ENCODE measurements at places on chromosomes 7 and 10.

DNA sequence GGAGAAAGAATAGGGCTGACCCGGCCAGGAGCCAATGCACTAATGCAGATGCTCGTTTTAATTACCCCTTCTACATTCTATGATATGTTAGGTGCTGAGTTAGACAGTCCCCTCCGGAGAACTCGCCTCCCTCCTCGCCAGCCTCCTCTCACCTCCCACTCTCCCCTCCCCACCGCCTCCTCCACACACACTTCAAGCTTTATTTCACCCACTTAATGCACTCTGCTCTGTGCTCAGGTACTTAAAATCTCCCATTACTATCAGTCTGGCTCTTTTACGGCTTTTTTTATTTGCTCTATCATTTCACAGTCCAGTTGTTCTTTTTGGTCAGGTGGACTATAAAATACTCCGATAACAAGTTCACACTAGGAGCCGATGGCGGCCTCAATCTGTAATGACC, 231.6 kb downstream of the TEX36 start:
- DNase-seq: no peak

DNA sequence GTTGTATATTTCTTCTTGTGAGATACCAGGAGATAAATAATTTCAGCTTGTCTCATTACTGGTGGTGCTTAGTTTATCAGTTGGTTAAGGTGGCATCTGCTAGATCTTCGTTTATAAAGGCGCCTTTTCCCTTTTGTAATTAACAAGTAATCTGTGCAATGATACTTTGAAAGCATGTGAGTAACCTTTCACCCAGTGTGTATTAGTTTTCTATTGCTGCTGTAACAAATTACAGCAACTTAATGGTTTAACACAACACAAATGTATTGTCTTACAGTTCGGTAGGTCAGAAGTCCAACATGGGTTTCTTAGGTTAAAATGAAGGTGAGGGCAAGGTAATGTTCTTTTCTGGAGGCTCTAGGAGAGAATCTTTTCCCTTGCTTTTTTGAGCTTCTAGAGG, 30.5 kb downstream of the KAT6B start:
- DNase-seq: no peak

DNA sequence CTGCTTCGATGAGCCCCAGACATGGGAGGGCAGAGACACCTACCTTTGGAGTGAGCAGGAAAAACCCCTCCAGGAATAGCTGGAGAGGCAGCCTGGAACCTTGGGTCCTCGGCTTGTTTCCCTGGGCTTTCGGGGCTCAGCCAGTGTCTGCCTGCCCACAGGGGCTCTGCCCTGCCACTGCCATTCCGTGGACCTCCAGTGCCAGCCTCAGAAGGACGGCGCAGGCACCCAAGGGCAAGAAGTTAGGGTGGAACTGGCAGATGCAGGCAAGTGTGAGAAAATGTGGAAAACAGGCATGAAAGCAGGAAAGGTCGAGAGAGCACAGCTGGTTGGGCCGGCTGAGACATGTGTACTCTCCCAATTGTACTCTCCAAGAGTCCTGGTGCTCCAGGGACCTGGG, 281.5 kb downstream of the GRID1 start:
- DNase-seq: no peak

DNA sequence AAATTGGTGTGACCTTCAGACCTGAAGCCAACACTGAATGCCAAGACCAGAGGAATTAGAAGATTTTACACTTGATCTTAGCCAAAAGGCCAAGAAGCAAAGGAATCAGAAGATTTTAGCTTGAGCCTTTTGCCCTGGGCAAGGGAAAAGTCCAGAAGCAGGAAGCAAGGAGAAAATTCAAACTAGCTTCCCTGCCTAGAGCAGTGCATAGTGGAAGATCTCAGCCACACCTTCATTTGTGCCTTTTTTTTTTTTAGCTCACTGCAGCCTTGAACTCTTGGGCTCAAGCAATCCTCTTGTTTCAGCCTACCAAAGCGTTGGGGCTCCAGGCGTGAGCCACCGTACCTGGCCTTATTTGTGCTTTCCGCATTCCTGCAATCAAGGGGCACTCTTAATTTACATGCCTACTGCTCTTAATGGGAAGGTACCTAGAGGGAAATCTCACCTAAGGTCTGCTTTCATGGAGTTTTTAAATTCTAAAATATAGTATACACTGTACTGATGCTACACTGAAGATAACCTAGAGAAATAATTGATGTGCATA, 8.3 kb upstream of the PIP4K2A start:
- no peak for DNase-seq

DNA sequence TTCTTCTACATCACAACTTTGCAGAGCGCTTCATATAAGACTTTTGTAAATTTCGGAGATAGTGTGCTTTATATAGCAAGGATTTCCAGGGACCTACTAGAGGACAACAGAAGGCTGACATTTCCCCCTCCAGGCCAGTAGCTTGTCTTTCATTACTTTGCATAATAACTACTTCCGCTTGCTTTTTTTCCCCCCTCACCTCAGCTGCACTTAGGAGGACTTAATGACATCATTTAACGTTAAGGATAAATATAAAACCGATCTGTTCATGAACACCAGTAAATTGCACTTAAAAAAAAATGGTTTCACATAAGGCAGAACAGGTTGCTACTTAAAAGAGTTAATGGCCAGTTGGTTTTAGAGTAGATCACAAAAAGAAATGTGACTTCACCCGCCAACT, 172.3 kb downstream of the AUTS2 start:
- no peak for DNase-seq

DNA sequence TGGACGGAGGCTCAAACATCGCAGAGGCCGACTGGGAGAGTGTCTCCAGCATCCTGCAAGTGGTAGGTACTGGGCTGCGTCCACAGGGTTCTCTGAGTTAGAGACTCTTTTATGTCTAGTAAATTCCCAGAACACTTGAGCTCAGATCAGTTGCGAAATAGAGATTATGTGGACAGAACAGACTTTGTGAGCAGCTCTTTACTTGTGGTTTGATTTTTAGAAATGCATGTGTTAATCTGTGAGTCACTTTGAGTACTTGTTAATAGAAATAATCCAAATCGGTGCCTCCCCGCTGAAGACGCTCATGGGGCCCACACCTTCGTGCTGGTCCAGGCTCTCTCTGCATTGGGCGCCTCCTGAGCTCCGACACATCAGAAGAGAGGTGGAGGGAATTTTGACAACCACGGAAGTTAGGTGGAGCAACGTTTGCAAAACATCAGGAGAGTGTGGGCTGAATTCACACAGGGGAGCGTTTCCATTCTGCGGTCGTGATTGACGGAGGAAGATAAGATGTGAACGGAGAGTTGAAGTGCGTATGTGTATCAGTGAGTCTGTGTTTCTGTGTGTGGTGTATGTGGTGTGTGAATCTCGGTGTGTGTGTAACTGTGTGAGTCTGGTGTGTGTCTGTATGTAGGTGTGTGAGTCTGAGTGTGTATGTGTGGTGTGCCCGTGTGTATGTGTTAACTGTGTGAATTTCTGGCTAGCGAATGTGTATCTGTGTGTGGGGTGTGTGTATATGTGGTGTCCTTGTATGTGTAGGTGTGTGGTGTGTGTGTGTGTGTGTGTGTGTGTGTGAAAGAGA, 32.1 kb downstream of the PFKP start:
- DNase-seq: no peak

DNA sequence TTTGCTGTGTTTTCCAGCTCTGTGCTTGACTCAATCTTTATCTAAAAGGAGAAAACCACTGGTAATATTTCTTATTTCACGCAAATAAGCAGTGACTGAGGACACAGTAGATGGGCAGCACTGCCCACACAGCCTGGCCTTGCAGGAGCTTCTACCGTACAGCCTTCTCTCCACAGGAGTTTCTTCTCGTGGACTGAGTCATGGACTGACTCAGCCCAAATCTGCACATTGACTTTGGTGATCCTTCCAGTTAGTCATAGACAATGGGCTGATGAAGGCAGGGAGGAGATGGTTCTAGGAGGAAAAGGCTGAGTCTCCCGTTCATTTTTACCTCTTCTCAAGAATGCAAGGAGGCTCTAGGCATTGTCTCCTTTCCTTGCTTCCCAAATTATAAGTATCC, 200.7 kb downstream of the RAPGEF5 start:
- DNase-seq: no peak

DNA sequence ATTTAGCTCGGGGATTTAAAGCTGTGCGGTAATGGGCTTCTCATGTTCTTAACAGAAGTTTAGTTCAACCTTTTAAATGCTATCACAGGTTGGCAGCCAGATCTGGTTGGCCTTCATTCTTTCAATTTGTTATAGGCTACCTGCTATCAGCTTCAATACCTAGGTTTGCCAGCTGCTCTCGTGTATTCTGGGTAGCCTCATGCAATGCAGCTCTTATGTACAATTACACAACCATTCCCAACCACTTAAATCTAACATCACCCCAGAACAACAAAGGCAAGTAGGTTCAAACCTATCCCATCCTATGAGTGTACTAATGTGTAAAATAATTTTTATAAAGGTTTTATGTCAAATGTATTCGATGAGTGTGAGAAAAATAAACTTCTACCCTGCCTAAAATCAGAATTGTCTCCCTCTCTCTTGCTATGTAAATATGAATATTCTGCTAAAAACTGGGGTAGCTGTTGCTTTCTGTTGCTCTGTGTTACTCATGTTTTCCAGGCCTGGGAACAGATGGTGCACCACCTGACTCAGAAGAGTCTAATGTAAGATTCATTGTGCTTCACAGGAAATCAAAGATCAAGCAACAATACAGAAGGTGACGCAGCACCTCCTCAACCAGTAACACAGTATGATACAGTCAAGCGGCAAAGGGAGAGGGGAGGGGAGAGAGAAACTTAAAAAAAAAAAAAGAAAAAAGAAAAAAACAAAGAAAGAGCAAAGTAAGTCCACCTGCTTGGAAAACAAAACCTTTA, 188.6 kb downstream of the ETV1 start:
- no peak for DNase-seq

GRCh38 chr7:70975754-70976153, 156.2 kb upstream of the GALNT17 start:
- DNase-seq: no peak

GRCh38 chr7:53473371-53473770, 437.9 kb downstream of the POM121L12 start:
- DNase-seq: no peak

- DNase-seq: no peak
Measured at GRCh38 chr7:11243739-11244138, 270.1 kb downstream of the PHF14 start.

DNA sequence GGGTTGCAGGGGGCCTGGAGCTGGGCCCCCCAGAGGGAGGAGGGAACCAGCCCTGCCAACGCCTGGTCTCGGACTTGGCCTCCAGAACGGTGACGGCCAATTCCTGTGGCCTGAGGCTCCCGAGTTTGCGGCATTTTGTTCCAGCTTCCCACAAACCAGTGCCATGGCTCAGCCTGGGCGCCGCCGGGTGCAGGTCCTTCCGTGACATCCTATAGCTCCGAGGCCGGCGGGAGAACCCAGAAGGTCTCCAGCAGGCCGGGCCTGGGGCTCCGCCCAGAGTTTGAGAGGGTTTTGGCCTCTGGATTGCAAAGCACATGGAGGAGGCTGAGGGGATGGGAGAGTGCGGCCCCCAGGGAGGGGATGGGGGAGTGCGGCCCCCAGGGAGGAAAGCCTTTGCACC, 92.6 kb downstream of the UNCX start:
- DNase-seq: no peak

DNA sequence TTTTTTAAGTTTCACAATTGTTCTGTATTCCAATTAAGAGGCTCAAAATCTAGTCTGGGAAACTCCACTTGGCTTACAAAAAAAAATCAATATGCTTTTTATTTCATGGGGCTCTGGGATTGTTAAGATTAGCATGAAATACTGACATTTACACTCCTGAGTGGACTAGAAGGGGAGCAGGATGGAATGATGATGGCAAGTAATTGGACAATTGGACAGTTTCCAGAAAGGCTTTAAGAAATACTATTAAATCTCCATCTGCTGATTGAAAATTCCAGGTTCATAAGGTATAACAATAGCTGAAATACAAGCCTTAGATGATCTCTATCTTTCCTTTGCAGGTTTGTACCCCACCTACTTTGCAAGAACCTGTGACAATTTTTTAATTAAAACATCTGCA, 184.4 kb downstream of the LRRTM3 start:
- DNase-seq: no peak

DNA sequence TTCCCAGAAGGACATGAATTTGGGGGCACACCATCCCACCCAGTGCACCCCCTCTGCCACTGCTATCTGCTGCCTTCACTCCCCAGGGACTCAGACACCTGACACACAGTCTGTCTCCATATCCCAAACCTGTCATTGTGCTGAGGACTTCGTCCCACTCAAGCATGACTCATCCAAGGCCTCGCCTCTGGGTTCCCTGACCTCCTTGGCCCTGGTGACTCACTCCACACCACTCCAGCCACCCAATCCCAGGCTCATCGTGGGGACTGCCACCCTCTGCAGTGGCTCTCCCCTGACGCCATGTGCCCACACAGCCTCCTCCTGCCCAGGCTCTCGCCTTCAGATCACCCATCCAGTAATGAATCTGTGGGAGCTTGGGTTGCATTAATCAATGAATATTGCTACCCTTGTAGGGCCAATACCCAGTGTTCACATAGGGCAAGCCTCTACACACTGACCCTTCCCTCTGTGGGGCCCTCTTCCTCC, 6.6 kb upstream of the INSIG1 start:
- no peak for DNase-seq

- no peak for DNase-seq
Measured at GRCh38 chr7:55515569-55516279, 56.6 kb downstream of the VOPP1 start.

GRCh38 chr7:100053215-100053614, 3.6 kb downstream of the ZSCAN21 start:
- DNase-seq: no peak

DNA sequence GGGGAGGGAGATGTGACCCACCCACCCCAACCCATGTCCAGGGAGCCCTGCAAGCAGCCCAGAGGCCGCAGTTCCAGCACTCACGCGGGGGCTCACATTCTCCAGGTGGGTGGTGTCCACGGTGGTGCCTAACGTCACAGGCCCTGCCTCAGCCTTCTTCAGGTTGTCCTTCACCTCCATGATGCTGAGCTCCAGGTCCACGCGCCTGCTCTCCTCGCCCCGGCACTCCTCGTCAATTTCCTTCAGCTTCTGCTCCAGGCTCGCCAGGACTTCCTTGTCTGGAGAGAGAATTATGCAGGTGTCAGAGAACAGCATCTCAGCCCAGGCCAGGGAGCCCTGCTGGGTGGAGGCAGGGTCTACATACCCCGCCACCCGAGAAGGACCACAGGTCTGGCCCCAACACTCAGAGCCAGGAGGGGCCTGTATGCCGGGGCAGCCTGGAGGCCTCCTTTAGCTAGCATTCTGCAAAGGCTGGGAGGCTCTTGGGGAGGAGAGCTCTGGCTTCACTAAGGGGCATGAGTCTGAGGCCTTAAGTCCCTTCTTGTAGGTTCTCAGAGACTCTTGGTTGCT, 58.2 kb downstream of the VWA2 start:
- no peak for DNase-seq

DNA sequence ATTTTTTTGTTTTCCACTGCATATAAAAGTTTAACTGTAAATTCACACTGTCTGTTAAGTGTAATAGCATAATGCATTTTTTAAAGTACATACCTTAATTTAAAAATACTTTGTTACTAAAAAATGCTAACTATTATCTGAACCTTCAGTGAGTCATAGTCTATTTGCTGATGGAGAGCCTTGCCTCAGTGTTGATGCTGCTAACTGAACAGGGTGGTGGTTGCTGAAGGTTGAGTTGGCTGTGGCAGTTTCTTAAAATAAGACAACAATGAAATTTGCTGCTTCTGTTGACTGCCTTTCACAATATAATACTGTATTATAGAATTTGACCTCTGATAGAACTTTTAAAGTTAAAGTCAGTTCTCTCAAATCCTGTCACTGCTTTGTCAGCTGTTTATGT, 72.3 kb upstream of the GATAD1 start:
- DNase-seq: no peak
